ENCODE measurements at places on chromosomes 1 and 21. TPM values are rescaled to one million over a fixed set of nuclear protein-coding genes. Genes with fewer than 3 reads are reported as not detected.

Gene TMEM61
- total RNA-seq: not detected

Gene SZRD1
- 7.4 TPM for total RNA-seq

Gene CDC42BPA
- 137 TPM for total RNA-seq

Gene TRIM67
- 46.7 TPM for total RNA-seq

Gene TNFRSF9
- not detected for total RNA-seq

Gene DBT
- 6.9 TPM for total RNA-seq

Gene FMO5
- total RNA-seq: 0.74 TPM

Gene SPATA21
- not detected for total RNA-seq

Gene FOXO6
- total RNA-seq: 13.0 TPM

Gene VASH2
- total RNA-seq: 37.6 TPM

Gene MIXL1
- total RNA-seq: 0.25 TPM

Gene C1orf141
- total RNA-seq: 0.25 TPM

Gene S100A9
- total RNA-seq: 20.2 TPM

Gene ARMH1
- 3.2 TPM for total RNA-seq

Gene TSPAN2
- total RNA-seq: 26.8 TPM

Gene GART
- 91.0 TPM for total RNA-seq

Gene TINAGL1
- 1.7 TPM for total RNA-seq

Gene HORMAD1
- total RNA-seq: 0.49 TPM

Gene OLFML2B
- total RNA-seq: 1.2 TPM

Gene LMX1A
- not detected for total RNA-seq

Gene NOS1AP
- total RNA-seq: 9.3 TPM

Gene MRPL37
- total RNA-seq: 19.7 TPM

Gene DRAM2
- 38.1 TPM for total RNA-seq

Gene PKLR
- 0.49 TPM for total RNA-seq

Gene TADA1
- total RNA-seq: 37.1 TPM

Gene MT1HL1
- total RNA-seq: not detected

Gene KANK4
- total RNA-seq: 0.74 TPM

Gene ADGRB2
- 60.2 TPM for total RNA-seq

Gene BCAN
- total RNA-seq: 98.8 TPM

Gene LCE1B
- total RNA-seq: not detected

Gene SH2D1B
- total RNA-seq: not detected

Gene LYPD8
- not detected for total RNA-seq

Gene MED8
- 13.0 TPM for total RNA-seq

Gene KRTAP20-4
- total RNA-seq: not detected

Gene TLR5
- total RNA-seq: 0.49 TPM

Measured in temporal lobe (tissue), 4 donors.